Bronchial epithelial cell (primary cell): ENCODE measurements at places on chromosomes 3 and 15. TPM values are rescaled to one million over a fixed set of nuclear protein-coding genes. Genes with fewer than 3 reads are reported as not detected.

The SLC12A8 gene
- total RNA-seq: 10.9 and 19.2 TPM in 2 replicates

GRCh38 chr3:178658694-178659325 lies 122.6 kb downstream of the KCNMB2 start:
- no peak for DNase-seq

DNA sequence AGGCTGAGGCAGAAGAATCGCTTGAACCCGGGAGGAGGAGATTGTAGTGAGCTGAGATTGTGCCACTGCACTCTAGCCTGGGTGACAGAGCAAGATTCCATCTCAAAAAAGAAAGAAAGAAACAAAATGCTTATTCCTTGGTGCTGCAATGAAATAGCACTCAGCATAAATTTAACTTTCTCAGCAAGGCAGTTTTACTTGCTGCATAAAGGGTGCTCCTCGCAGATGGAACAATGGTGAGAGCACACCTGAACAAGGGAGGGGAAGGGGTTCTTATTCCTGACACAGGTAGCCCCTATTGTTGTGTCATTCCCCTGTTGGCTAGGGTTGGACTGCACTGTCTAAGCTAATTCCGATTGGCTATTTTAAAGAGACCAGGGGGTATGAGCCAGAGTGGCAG lies 17.1 kb downstream of the PAK2 start:
- no peak for DNase-seq

- DNase-seq: no peak
Observed at GRCh38 chr3:67015702-67016484, 17.8 kb downstream of the KBTBD8 start.

- DNase-seq: no peak
Observed at GRCh38 chr3:15207836-15208504, 1.9 kb downstream of the CAPN7 start.
